ENCODE measurements at places on chromosomes 3 and 15.

DNA sequence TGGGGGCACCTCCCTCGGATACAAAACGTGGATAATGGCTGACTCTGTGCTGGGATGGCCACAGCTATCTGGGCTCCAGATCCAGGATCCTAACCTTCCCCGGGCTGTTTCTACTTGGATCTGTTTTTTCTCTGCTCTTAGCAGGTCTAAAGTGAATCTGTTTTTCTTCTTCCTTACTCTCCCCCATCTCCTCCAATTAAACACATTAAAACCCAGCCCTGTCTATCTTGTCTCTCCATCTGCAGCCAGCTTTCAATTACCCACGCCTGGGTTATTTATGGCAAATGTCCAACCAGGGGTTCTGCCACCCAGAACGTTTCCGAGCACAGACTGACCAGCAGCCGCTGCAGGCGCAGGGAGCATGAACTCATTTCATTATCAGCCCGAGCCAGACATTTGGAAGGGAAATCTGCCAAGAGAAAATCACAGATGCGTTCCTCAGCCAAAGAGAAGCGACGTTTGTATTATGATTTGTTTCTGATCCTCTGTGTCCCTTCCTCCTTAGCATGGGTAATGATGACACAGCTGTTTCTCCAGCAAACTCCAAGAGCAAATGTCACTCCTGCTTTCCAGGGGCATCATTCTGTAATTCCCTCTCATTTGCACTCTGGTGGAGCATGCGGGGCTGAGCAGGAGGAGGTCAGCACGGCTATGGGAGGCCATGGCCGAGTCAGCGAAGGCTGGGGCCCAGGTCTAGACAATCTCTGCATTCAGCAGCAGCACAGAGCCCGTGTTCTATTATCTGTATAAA lies 42.0 kb downstream of the UMPS start:
- no peak for DNase-seq

- no peak for DNase-seq
These were observed 277.9 kb downstream of the BBX start for GRCh38 chr3:107800710-107801109.

GRCh38 chr3:105385819-105386508 lies 19.3 kb downstream of the ALCAM start:
- no peak for DNase-seq

DNA sequence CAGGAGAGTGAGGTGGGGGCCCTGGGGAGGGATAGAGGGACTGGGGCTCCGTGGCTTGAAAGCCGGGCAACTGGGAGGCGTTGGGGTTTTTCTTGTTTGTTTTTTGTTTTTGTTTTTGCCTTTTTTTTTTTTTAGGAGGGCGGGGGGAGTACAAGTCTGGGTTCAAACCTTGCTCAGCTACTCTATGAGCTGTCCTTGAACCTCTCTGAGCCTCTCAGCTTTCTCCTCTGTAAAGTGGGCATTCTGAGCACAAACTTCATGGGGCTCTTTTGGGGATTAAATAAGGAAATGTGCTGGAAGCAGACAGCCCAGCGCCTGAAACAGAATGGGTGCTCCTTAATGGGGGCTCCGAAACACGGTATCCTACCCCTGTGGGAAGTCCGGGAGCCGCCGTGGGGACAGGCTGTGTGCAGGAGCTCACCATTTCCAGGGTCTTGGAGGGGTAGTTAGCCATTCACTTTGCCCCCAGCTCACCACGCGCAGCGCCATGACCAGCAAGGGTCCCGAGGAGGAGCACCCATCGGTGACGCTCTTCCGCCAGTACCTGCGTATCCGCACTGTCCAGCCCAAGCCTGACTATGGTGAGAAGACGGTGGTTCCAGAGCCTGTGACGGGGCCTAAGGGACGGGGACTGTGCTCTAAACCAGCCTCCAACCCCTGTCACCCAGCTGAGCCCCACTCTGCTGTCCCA lies 388 bp downstream of the ACY1 start:
- no peak for DNase-seq

DNA sequence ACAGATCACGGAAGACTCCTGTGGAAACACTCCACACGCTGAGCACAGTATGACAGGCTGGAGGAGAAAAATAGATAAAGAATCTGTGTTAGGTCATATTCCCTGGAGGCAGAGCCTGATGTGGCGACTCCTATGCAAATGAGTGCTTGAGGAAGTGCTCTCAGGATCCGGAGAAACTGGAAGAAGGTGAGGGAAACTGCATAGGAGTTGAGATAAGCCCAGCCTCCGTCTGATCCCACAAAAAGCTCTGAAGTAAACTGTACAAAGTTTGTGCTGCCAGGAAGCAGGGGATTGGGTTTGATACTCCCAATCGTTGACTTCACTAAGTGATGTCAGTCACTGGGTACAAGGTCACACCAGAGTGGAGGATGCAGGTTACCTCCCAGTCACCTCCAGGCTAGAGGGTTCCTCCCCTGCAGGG lies 33.4 kb downstream of the OSBPL10 start:
- no peak for DNase-seq

DNA sequence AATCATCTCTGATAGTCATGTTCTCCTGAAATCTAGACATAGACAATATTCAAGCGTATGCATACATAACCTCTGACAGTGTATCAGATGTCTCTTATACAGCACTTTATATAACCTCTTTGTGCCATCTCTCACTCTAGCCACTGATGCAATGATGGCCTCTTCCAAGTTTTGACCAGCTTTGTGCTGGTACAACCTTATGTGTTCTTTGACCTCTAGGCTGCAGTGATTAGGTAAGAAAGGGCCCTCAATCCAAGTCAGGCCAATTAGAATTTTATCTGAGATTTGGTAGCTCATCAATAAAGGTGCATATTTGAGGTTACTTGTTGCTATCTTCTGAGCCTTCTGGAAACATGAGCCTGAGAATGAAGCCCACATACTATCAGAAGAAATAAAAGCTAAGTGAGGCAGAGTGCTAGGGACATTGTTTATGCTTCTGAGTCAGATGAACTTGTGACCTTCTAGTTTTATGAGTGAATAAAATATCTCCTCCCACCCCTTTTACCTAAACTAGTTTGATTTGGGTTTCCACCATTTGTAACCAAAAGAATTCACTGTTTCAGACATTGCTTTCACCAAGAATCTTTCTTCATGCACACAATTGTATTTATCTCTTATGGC lies 283.2 kb upstream of the SUCLG2 start:
- no peak for DNase-seq

- no peak for DNase-seq
These were observed 144.1 kb downstream of the SOX2 start for GRCh38 chr3:181855825-181856224.

DNA sequence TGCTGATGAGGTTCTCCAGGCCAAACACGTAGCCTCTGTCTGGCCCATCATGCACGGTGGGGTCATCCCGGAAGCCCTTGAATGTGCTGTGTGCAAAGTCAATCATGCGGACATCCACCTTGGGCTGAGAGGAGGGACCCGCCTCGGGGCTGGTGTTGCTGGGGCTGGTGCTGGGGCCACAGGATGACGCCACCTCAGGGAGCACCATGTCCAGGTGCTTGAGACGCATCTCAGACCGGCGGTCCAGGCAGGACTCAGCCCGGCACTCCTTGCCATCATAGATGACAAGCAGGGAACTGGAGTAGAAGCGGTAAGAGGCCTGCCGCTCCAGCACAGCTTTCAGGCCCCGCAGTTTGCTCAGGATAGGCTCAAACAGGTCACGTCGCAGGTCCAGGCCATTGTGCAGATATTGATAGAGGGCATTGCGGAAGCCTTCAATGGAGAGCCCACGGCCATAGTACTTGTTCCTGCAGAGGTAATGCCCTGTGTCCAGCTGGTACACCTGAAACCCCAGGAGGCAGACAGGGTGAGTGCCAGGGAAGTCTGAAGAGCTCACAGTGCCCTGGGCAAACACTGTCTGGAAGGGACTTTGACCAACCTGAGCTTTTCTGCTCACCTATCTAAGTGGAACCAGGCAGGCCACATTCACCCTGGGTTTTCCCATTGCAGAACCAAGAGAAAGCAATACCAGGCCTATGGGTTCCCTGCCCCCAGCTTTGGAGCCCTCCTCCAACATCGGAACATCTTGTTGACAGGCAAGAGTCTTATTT lies 3.6 kb upstream of the GMPPB start:
- DNase-seq = no peak

- no peak for DNase-seq
These were observed 43.6 kb upstream of the CNOT10 start for GRCh38 chr3:32641356-32641755.

DNA sequence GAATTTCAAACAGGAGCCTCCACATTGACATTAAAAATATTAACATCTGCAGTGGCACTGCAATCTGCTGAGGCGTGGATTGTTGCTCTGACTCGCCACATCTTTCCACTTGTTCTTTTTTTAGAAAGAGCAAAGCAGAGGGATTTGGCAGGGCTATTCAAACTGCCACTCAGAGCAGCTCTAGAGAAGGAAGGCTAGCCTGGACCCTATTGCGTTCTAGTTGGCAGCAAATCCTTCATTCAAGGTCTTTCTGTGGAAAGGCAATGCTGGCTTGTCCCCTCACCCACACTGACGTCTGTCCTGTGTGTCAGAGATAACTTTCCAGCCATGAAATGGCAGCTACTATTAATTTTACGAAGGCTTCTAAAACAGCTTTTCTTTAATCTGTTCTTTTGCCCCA lies 483.2 kb upstream of the SGO1 start:
- no peak for DNase-seq

DNA sequence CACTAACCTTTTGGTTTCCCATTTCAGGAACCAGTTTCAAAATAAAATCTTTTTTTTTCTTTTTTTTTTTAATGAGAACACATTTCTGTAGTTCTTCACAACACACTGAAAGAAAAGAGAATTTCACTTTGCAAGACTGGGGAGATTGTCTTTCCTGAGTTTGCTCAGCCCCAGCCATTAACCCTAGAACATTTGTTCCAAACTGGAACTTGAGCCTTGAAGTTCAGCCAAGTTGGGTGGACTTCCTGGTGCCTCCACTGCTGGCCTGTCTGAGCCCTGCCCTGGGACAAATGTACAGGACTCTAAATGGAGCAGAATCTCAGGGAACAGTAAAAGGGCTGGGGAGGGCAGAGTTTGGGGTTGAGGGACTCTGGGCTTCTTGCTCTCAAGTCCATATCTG lies 196.4 kb upstream of the LPP start:
- DNase-seq = no peak

GRCh38 chr15:101684384-101684783 lies 32.2 kb upstream of the TM2D3 start:
- DNase-seq = no peak

DNA sequence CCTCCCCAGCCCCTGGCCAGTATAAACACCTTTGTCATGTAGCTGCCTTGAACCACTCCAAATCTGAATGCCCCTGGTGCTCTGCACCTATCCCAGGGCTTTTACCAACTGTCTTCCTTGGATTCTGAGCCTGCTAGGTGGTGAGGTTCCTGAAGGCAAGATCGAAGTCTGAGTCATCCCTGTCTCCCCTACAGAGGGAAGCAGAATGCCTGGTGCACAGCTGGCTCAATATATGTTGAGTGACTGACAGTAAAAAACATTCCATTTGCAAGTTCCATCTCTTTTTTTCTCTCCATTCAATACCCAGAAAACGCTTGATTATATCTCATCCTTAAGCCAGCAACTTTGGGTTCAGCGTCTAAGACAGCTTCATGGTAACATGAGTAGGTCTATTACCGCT lies 24.7 kb downstream of the SLC24A1 start:
- no peak for DNase-seq

GRCh38 chr3:11035757-11036505 lies 43.4 kb downstream of the SLC6A1 start:
- DNase-seq = no peak

- DNase-seq = peak; percentile 62
These were observed 565.9 kb downstream of the PDCD6IP start for GRCh38 chr3:34364335-34364734.

DNA sequence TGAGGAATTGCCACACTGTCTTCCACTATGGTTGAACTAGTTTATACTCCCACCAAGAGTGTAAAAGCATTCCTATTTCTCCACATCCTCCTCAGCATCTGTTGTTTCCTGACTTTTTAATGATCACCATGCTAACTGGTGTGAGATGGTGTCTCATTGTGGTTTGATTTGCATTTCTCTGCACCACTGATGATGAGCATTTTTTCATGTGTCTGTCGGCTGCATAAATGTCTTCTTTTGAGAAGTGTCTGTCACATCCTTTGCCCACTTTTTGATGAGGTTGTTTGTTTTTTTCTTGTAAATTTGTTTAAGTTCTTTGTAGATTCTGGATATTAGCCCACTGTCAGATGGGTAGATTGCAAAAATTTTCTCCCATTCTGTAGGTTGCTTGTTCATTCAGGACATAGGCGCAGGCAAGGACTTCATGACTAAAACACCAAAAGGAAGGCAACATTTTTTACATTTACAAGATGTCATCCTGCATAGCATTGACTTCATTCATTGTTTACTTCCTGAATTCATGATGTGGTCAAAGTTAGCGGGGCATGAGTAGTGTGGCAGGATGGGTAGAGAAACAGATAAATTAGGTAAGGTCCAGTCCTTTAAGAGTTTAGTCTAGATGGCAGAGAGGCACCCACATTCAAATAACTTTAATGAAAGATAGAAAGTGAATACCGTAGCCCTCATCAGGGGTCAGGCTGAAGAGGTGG lies 45.1 kb upstream of the LPP start:
- no peak for DNase-seq

DNA sequence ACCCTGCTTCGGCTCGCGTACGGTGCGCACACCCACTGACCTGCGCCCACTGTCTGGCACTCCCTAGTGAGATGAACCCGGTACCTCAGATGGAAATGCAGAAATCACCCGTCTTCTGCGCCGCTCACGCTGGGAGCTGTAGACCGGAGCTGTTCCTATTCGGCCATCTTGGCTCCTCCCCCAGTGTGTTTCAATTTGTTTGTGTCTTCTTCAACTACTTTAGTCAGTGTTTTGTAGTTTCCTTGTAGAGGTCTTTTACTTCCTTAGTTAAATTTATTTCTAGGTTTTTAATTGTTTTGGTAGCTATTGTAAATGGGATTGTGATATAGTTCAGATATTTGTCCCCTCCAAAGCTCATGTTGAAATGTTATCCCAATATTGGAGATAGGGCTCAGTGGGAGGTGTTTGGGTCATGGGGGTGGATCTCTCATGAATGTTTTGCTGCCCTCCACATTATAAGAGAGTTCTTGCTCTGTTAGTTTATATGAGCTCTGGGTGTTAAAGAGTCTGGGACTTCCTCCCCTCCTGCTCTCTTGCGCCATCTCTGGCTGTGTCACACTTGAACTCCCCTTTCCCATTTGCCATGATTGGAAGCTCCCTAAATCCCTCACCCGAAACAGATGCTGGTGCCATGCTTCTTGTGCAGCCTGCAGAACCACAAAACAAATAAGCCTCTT lies 304.4 kb downstream of the DOCK3 start:
- DNase-seq = peak; percentile 4

DNA sequence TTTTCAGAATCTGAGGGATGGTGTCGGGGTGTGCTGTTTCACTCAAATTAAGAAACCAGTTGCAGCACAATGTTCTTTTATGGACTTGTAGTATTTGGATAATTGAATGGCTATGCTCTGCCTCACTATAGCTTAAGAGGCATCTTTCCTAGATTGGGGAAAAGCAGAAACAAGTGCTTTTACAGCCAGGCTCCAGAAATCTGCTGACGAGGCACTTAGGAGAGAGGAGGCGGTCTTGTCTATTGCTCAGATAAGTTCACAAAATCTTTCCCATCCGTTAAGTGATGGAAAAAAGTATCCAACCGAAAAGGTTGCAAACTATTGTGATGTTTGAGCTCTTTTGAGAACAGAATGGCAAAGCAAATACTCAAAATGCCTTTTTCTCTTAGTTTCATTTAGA lies 336.1 kb upstream of the RARB start:
- DNase-seq = no peak

GRCh38 chr3:131847966-131848510 lies 186.8 kb downstream of the CPNE4 start:
- no peak for DNase-seq
